ENCODE measurements at places on chromosomes 2 and 18.
A peak's percentile ranks its signal among the peaks of the same experiment; 100 is the strongest.

DNA sequence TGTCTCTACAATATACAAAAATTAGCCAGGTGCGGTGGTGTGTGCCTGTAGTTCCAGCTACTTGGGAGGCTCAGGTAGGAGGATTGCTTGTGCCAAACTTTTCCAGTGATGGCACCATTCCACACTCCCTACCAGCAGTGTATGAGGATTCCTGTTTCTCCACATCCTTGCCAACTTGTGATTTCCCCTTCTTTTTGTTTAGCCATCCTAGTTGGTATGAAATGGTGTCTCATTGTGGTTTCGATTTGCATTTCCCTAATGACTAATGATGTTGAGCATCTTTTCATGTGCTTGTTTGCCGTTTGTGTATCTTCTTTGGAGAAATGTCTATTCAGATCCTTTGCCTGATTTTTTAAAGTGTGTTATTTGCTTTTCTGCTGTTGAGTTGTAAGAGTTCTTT lies 41.0 kb downstream of the EPB41L5 start:
- no peak for DNase-seq

DNA sequence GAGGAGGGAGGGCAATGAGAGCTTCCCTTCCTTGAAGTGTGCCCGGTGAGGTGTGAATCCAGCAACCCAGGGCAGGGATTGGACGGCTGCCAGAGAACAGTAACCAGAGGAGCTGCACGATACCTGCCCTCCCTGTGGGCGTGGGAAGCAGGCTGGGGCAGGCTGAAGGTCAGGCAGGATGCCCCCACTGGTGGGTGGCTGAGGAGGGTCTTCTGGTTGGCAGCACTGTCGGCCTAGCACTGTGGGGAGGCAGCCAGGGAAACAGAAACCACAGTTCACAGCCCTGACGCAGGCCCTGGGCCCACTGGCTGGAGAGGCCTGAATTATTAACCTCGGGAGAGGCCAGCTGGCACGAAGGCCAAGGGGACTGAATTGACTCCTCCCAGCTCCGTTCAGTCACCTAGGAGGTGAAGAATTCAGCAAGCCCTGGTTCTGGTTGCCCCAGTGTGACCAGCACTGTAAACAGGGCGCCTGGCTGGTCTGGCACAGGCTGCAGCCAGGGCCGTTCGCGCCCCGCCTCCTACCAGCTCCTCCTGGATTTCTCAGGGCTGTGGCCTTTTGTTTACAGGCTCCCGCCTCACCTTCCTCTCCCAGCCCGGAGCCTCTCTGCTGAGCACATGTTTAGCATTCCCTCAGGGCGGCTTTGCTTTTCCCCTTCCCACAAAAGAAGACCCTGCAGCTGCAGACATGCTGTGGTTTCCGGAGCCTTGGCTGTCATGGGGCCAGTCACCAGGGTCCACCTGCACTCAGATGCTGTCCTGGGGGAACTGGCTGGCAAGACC lies 97.8 kb downstream of the B3GNT2 start:
- DNase-seq = peak; percentile 55

DNA sequence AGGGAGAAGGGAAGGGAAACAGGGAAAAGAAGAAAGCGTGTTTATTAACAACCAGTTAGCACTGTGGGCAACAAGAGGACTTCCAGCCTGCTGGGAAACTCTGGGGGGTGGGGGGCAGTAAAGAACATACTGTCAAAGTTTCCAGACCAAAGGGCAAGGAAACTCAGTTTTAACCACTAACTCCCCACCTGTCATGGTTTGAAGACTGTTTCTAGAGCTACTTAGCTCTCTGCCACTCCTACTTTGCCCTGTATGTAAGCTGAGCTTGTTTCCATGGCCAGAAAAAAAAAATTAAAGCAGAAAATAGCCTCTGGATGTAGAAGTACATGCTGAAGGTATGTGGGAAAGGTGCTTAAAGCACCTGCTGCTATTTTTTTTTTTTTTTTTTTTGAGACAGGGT lies 11.0 kb upstream of the PTPN2 start:
- DNase-seq = no peak

GRCh38 chr2:238596571-238597551 lies 170.1 kb downstream of the ASB1 start:
- no peak for DNase-seq

GRCh38 chr2:217466104-217466503 lies 536.7 kb downstream of the TNS1 start:
- DNase-seq = no peak

DNA sequence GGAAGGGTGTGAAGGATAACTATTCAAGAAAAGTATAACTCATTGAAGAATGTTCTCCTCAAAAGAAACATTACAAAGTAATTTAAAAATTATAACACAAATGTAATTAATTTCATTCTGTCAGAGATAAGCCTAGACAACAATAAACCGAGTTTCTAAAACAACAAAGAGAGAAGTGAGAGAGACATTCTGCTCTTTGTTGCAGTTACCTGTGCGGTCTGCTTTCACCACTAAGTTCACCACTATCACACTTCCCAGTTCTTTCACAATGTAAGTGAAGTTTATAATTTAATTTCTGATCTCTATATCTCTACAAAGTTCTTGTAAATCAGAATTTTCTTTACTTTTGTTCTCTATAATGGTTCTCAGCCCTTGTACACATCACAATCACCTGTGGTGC lies 76.3 kb upstream of the FRZB start:
- no peak for DNase-seq

- DNase-seq = no peak
Observed at GRCh38 chr2:231687133-231687852, 21.0 kb upstream of the PTMA start.

- no peak for DNase-seq
Observed at GRCh38 chr2:226903179-226903578, 67.3 kb downstream of the RHBDD1 start.

All from T47D (cell line).